ENCODE measurements at places on chromosomes 5 and 9.
A peak's percentile ranks its signal among the peaks of the same experiment; 100 is the strongest.

DNA sequence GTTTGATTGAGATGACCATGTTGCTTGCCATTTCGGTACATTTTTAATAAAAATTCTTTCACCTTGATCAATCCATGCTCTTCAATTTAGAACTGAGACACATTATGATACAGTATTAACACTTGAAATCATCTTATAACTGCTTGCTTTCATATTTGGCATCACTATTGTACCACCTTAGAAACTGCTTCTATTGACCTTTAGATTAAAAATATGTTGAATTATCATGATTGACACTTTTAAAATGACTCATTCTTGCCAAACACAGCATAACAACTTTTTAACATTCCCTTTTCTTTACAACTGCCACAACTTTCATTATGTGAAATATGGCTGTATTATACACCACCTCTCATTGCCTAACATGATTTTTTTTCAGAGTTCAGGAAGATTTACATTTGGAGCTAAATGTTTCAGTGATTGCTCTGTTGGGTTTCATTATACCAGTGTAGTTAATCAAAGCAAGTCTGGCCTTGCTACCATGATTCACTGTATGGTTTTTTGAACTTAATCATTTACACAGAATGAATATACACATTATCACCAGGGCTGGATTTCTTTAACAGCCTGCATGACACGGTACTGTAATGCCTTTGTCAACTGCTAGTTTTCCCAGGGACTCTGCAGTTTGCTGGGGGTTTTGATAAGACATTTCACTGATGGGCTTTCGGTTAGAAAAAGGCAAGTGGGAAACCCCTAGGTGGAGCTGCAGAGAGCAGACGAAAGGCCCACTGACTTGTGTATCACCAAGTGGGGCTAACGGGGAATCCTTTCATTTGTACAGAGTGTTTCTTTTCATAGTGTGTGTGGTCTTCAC is 93.6 kb upstream of the TLE4 start:
- peak; percentile 25 for DNase-seq

- no peak for DNase-seq
Observed at GRCh38 chr9:114852050-114852594, 46.3 kb upstream of the TNFSF15 start.

DNA sequence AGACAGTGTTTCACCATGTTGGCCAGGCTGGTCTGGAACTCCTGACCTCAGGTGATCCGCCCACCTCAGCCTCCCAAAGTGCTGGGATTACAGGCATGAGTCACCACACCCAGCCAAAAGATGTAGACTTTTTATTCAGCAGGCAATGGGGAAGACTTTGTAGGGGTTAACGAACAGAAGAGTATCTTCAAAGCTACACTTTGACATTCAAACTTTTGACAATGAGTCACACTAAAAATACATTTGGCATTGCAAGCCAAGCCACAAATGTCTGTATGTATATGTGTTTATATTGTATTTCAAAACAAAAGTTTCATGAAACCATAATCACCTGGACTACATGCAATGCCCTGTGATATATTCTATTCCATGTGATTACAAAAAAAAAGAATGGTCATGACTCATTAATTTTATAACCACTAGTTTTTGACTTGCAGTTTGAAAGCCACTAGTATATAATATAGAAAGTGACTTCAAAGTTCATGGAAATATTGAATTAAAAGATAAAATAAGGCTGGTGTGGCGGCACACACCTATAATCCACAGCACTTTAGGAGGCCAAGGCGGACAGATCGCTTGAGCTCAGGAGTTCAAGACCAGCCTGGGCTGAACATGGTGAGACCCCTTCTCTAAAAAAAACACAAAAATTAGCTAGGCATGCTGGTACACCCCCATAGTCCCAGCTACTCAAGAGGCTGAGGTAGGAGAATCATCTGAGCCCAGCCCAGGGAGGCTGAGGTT is 8.3 kb downstream of the DIMT1 start:
- DNase-seq, result no peak

- no peak for DNase-seq
Observed at GRCh38 chr9:136584934-136585333, 39.1 kb upstream of the NOTCH1 start.

DNA sequence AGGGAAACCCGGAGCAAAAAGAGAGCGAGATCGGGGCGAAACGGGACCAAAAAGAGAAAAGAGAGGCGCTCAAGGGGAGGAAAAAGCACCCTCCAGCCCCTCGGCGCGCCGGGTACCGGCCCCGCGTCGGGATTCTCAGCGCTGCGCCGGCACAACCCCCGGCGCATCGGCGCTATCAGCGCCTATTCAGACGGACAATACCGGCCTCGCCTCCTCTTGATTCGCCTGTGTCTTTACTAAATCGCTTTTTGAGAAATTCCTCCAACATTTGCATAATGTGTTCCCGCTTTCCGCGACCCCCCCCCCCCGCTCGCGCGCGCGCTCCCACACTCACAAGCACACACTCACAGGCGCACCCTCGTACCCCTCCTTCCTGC is 578 bp downstream of the LHX6 start:
- DNase-seq, result no peak

- no peak for DNase-seq
Observed at GRCh38 chr5:149030392-149030791, 32.5 kb downstream of the SH3TC2 start.

GRCh38 chr5:151179489-151179840 is 21.9 kb upstream of the ANXA6 start:
- DNase-seq, result no peak

DNA sequence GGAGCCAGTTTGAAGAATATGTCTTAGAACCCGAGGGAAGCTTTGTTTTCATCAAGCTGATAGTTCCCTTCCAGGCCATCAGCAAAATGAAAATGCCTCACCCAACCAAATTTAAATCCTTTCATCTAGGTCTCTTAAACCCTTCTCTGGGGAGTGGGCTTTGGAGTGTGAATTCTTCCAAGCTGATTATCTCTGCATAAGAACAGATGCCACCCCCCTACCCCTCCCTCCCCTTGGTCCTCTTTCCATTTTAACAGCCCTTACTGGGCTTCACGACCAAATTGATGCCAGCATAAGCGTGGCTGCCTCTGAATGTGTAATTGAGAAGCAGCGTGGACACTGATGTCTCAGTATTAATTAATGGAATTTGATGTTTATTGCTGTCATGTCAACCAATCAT is 509.7 kb upstream of the CLINT1 start:
- DNase-seq, result no peak

DNA sequence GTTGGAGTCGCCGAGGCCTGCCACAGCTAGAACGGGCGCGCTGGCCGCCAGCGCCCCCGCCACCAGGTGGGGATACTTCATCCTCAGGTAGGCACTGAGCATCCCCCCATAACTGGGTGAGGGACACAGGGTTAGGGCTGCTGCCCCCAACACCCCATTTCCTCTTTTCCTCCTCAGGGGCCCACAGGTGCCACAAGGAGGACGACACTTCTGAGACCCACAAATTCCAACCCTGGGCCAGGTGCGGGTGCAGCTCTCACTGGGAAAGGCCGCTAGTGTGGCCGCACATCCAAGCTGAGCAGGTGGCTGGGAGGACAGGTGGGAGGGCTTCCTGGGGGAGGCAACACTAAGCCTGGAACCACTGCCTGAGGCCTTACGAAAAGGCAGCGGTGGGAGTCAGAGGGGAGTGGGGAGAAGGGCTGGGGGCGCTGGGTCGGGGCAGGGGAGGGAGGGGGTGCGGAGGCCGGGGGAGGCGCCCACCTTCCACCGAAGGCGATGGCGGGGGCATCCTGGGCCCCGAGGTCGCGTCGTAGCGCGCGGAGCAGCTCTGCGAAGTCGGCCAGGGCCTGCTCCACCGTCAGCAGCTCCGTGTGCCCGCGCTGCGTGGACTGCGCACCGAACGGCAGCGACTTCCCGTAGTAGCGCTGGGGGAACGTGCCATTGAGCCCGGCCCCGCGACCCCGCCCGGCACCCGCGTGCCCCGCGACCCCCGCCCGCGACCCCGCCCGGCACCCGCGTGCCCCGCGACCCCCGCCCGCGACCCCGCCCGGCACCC is 961 bp downstream of the DPP7 start:
- no peak for DNase-seq

GRCh38 chr5:138737494-138738265 is 15.5 kb upstream of the CTNNA1 start:
- no peak for DNase-seq

DNA sequence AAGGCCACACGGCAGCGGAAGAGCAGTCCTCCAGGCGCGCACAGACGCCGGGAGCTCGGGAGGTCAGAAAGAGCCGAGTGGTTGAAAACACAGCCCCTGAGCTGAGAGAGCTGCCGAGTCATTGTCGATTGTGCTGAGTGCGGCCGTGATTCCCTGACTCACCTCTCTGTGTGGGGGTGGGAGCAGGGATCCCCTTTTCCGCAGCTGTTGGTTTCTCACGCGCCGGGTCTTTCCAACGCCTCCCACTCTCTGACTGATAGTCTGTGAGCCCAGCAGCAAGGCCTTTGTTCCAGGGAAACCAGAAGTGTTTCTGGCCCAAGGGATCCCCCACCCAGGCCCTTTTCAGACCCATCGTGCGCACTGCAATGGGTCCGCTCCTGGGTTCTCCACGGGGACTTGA is 97.3 kb downstream of the MRPL36 start:
- no peak for DNase-seq

Data from small intestine (tissue), 16 donors.